Mesothelial cell of epicardium (in vitro differentiated cells): ENCODE measurements at places on chromosomes 1 and 21. TPM values are rescaled to one million over a fixed set of nuclear protein-coding genes. Genes with fewer than 3 reads are reported as not detected.

GRCh38 chr1:87916965-87917364 lies 588.3 kb downstream of the LMO4 start:
- H3K27me3 ChIP-seq: no peaks in the 10 kb centered on the region
- no peaks in the 10 kb centered on the region for H3K4me1 ChIP-seq
- peaks cover 12% of the 10 kb centered on the region for H3K36me3 ChIP-seq
- no peak for DNase-seq

GRCh38 chr1:31689379-31689778 lies 14.4 kb downstream of the COL16A1 start:
- no peaks in the 10 kb centered on the region for H3K27me3 ChIP-seq
- peak overlapping the region; percentile 25 for H3K27ac ChIP-seq
- no peak overlapping the region for H3K4me3 ChIP-seq
- peaks cover 8% of the 10 kb centered on the region for H3K4me1 ChIP-seq
- H3K36me3 ChIP-seq: peaks cover 24% of the 10 kb centered on the region
- no peak for DNase-seq

GRCh38 chr1:189775343-189775742 lies 702.3 kb downstream of the BRINP3 start:
- H3K27me3 ChIP-seq: peaks cover 12% of the 10 kb centered on the region
- H3K27ac ChIP-seq: peak overlapping the region; percentile 50
- no peak overlapping the region for H3K4me3 ChIP-seq
- DNase-seq: no peak
- peaks cover 17% of the 10 kb centered on the region for H3K4me1 ChIP-seq

DNA sequence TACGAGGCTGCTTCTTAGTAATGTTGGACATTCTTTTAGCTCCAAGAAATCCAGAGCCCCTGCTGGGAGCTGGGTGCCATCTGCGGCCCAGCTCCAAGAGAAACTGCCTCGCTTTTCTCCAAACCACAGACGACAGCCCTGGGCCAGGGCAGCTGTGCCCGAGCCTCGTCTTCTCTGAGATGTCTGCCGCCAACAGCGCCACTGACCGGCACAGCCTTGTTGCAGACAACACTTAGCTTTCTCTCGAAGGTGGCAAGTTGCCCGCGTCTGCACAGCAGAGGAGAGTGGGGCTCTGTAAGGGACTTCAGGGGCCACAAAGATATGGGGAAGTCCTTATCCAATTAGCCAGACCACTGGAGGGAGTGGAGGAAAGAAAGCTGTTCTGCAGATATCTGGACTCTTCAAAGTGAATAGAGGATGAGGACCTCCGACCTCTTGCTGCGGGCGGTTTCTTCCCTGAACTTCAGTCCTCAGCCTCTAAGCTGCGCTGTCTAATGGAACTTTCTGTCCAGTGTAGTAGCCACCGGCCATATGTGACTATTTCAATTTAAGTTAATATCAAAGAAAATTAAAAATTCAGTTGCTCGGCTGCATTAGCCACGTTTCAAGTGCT lies 63.9 kb upstream of the DISP3 start:
- H3K27ac ChIP-seq: no peak overlapping the region
- H3K4me1 ChIP-seq: peaks cover 9% of the 10 kb centered on the region
- peaks cover 29% of the 10 kb centered on the region for H3K27me3 ChIP-seq
- H3K36me3 ChIP-seq: no peaks in the 10 kb centered on the region
- H3K4me3 ChIP-seq: no peak overlapping the region
- DNase-seq: no peak

Gene GFI1
- total RNA-seq: 0.34 to 0.58 TPM (median 0.41 TPM) in 3 replicates

Gene ZNF648
- 0.09 to 0.23 TPM (median 0.18 TPM) in 3 replicates for total RNA-seq
